ENCODE measurements at places on chromosomes 7 and 10.
A peak's percentile ranks its signal among the peaks of the same experiment; 100 is the strongest.

DNA sequence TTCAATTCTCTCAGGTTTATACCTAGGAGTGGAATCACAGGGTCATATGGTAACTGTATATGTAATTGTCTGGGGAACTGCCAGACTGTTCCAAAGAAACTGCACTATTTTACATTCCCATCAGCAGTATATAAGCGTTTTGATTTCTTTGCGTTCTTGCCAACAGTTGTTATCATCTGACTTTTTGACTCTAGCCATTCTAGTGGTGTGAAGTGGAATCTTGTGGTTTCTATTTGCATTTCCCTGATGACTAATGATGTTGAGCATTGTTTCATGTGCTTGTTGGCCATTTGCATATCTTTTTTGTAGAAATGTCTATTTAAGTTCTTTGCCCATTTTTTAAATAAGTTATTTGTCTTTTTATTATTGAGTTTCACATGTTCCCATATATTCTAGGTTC, 44.3 kb upstream of the ZC3HAV1 start:
- DNase-seq: peak; percentile 76

DNA sequence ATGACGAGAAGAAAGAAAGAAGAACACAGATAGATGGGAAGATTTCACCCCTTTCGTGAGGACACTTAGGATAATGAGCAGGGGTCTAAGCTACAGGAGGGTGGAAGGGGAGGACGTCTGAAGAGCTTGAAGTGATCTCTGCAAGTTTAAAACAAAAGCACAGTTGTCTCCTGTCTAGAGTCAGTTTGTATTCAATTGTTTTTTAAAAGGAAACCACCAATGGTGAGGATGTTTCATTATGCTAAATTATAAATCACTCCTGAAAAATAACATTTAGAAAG, 85.9 kb downstream of the ADAM12 start:
- DNase-seq: no peak

- no peak for DNase-seq
Observed at GRCh38 chr7:142496545-142496991, 238.7 kb upstream of the PRSS58 start.

- DNase-seq: no peak
Observed at GRCh38 chr10:121296881-121297585, 301.2 kb downstream of the FGFR2 start.

GRCh38 chr10:132845780-132846595, 60.0 kb upstream of the NKX6-2 start:
- DNase-seq: no peak

- no peak for DNase-seq
Observed at GRCh38 chr10:1085258-1085657, 29.1 kb downstream of the WDR37 start.

GRCh38 chr7:44348300-44348699, 22.9 kb upstream of the CAMK2B start:
- peak; percentile 10 for DNase-seq

- DNase-seq: no peak
Observed at GRCh38 chr10:104197364-104197763, 34.8 kb downstream of the CFAP43 start.

DNA sequence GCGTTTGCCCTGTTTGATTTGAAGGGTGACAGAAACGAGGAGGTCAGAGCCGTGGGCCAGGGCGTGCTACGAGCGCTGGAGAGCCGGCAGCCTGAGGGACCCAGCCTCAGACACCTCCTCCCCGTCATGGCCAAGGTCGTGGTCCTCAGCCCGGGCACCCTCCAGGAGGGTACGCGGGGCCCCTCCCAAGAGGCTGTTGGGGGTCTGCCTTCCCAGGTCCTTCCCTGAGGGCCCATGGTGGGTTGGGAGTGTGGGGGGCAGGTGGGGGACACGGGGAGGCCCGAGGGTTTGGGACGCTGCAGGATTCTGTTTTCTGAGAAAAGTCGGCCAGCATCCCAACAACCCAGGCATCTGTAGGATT, 7.8 kb downstream of the AP5Z1 start:
- no peak for DNase-seq

- DNase-seq: no peak
Observed at GRCh38 chr10:43131906-43132305, 6.3 kb upstream of the CSGALNACT2 start.

DNA sequence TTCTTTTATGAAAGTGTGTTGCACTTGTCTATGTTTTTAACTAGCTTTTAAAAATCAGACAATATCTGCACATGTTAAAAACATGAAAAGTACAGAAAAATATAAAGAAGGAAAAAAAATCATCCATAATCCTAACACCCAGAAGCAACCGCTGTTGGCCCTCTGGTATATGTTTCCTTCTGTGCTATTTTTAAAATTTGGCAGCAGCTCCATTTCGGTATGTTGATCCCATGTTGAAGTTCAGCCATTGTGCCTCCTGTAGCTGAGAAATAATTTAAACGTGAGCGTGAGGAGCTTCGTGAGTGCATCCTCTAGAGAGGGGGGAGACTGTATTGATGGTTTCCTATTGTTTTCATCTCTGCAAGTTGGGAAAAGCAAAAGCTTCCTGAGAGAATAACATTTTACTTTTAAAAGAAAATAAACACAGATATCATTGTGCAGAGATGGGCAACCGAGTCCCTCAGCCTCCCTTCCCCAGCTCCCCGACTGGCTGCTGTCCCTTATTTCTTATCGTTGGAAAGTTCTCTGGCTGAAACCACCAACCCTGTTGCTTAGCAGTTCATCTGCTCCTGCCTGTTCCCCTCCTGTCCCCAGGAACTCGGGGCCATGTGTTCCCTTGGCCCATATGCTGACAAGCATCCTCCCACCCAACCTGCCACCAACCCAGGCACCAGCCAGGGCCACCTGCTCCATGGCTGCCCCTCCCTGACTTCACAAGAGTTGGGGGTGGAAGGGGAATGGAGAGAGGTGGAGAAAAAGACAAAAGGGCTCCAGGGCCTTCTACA, 499.1 kb upstream of the PODXL start:
- DNase-seq: no peak

GRCh38 chr10:31757386-31757791, 171.2 kb downstream of the ARHGAP12 start:
- DNase-seq: no peak

GRCh38 chr10:16919121-16919982, 102.1 kb upstream of the RSU1 start:
- DNase-seq: no peak

- no peak for DNase-seq
Observed at GRCh38 chr7:30717181-30717580, 34.8 kb upstream of the INMT start.

DNA sequence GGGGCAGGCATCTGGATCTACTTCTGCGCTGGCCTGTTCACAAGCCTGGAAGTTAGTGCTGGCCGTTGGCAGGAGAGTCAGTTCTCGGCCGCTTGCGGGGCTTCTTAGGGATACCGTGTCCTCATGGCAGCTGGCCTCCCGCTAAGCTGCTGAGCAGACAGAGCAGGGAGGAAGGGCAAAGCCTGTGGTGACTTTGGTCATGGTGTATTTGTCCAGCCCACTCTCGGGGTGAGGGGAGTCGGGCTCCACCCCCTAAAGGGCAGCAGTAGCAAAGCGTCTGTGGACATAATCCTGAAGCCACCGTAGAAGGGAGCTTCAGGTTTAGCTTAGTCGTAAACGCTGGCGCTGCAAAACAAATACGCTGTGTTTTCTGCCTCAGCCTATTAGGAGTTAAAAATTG, 12.2 kb downstream of the UBE3C start:
- no peak for DNase-seq

GRCh38 chr7:149882248-149883047, 8.7 kb downstream of the ATP6V0E2 start:
- no peak for DNase-seq

- no peak for DNase-seq
Observed at GRCh38 chr10:113566888-113567287, 14.0 kb downstream of the HABP2 start.

GRCh38 chr7:64562256-64562625, 630 bp downstream of the ZNF680 start:
- no peak for DNase-seq

- DNase-seq: no peak
Observed at GRCh38 chr10:30092151-30092790, 32.9 kb upstream of the JCAD start.

DNA sequence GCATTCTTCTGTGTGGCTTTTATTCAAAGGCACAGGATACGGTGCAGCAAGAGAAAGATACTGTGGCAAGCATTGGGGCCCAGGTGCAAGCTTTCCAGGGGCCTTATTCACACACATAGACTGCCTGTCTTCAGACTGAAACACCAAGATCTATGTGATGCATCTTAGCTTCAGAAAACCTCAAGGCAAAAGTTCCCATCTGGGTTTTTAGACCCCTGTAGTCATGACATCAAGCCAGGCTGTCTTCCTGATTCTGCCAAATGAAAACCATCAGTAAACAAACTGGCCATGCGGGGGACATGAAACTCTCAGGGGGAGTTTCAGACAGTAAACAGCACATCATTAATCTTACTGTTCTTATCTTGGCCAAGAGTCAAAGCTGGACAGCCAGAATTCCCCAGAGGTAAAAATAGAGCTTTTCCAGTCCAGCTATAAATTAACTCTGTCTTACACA, 9.8 kb downstream of the AGBL3 start:
- DNase-seq: no peak

GRCh38 chr7:124577256-124577655, 188.3 kb downstream of the GPR37 start:
- no peak for DNase-seq

GRCh38 chr7:22791204-22792158, 31.2 kb downstream of the TOMM7 start:
- no peak for DNase-seq

DNA sequence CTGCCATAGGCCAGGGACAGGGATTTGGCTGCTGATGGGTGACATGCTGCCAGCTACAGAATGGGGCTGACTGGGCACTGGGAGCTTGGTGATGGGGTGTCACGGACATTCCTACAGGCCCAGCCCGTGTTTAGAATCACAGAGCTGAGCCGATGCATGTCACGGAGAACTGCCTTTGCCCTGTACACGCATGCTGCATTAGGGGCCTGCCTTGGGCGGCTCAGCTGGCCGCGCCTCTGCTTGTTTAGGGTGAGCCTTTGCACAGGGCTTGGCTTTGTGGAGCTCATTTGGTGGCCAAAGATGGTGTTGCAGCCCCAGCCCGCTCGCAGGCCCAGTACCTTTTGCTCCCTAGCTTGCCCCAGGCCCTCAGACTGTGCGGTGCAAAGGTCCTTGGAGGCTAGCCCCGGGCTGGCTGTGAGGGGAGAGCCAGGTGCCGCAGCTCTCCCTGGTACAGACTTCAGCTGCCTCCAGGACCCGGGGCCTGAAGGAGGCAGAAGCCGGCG, 108.4 kb upstream of the BTBD16 start:
- no peak for DNase-seq

- no peak for DNase-seq
Observed at GRCh38 chr7:132218876-132219275, 357.4 kb downstream of the PLXNA4 start.

DNA sequence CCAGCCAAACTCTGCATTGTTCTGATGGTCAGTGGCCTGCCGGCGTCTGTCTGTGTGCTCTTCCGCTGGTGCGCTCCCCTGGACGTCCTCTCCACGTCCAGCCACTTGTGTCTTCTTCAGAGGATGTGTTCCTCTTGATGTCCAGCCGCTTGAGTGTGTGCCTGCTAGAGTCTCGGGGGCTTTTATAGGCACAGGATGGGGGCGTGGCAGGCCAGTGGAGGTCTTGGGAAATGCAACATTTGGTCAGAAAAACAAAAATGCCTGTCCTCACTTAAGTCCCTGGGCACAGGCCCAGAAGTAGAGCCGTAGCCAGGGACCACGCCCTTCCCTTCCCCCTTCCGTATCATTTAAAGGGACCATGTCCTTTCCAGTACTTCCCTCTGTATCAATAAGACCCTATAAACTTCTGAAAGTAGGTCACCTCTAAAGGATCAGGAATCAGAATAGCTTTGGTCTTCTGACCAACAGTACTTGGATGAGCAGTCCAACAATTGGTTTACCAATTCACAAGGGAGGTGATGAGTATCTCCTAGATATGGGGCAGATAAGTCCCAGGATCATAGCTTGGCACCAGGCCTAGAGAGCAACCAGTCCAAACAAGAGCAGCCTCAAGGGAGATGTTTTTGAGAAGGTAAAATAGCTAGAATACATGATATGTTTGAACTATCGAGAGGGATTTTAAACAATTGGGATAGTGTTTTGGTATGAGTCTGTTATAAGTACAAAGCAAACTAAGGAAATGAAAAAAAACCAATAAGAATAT, 32.2 kb upstream of the PNLIPRP3 start:
- DNase-seq: no peak

DNA sequence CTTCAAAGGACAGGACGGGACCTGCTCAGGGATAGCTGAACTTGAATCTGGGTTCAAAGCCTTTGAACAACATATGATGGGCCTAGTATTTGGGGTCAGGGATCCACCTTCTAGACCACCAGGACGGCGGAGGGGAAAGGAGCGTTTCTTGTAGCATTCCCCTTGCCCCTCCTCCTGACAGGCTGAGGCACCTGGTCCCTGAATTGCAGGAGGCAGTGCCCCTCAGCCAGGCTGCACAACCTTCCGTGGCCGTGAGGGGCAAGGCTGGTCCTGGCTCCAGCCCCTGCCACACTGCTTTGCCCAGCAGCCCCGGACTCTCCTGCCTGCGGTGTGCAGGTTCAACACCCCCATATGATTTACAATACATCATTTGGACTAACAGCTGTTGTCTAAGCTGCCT, 58.1 kb downstream of the INSIG1 start:
- no peak for DNase-seq

DNA sequence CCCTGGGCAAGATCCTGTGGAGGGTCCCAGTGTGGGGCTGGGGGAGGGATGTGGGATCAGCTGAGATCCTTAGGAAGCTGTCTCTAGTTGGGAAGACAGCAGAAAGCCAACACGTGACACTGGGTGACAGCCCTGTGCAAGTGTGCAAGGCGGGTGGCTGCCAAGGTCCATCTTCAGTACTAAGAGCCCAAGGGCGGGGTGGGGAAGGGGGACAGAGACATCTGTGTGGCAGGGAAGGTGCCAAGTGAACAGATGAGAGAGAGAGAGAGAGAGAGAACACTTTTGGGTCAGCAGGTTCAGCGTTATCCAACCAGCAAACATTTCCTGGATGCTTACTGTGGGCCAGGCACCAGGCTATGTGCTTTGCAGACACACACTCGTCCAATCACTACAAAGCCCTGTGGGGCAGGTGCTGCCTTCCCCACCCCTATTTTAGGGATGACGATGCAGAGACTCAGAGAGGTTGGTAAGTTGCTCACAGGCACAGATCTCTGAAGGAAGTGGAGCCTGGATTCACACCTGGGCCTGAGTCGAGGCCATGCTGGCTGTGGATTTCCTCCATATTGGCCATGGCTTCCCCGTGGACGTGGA, 135.7 kb downstream of the GRK5 start:
- no peak for DNase-seq

GRCh38 chr7:96052860-96053470, 268.9 kb downstream of the SLC25A13 start:
- no peak for DNase-seq

DNA sequence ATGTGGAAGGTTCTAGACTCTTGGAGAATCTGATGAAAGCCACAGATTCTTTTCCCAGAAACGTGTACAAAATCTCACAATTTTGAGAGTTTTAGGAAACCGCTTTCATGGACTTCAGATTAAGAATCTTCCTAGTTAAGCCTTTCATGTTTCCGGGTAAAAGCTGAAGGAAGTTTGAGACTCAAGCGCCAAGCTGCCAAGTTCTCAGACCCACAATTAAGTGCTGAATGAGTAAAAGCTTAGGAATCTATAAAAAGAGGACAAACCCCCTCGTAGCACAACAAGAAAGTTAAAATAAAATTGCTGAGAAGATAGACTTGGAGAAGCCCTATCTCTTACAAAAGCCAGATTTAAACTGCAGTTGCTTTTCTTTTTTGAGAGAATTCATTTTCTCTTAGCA, 99.6 kb downstream of the ST8SIA6 start:
- no peak for DNase-seq
